Fibroblast of upper back skin (primary cell): ENCODE measurements at places on chromosomes 1 and 21.

DNA sequence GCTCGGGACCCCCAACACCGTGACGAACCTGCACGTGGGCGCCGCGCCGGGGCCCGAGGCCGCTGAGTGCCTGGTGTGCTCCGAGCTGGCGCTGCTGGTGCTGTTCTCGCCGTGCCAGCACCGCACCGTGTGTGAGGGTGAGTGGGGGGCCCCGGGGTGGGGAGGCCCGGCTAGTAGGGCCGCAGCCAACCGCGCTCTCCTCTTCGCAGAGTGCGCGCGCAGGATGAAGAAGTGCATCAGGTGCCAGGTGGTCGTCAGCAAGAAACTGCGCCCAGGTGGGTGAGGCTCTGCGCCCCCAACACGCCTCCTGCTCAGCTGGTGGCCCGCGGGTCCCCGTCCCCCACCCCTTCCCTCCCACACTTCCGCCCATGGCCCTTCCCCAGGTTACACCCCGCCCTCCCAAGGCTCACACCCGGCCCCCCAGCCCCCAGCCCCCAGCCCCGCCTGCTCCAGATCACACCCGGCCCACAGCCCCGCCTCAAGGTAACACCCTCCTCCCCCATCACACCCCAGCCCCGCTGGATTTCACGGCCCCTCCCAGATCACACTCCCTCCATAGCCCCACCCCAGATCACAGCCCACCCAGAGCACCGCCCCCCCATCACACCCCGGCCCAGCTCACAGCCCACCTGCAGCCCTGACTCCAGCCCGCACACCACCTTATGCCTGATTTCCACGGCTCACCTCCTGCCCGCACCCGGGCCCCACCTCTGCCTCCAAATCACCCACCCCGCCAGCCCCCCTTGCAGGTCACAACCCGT, 2.4 kb upstream of the MMP23B start:
- no peak for DNase-seq

DNA sequence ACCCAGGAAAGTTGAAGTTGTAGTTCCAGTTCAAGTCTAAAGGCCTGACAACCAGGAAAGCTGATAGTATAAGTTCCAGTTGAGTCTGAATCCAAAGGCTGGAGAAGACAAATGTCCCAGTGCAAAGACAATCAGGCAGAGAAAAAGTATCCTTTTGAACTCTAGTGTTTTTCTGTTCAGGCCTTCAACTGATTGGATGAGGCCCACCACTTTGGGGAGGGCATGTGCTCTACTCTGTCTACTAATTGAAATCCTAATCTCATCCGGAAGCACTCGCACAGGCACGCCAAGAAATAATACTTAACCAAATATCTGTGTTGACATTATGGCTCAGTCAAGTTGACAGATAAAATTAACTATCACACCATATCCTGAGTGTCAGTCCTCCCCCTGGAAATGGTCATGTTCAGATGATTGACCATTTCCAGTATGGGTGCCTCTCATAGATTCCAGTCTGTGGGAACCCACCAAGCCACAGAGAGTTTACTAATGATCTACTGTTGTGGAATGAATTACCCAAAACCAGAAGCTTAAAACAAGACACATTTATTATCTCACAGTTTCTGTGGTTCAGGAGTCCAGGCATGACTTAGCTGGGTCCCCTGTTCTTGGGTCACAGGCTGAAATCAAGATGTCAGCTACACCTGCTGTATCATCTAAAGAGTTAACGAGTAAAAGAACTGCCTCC, 296.3 kb upstream of the ZP4 start:
- DNase-seq = no peak

DNA sequence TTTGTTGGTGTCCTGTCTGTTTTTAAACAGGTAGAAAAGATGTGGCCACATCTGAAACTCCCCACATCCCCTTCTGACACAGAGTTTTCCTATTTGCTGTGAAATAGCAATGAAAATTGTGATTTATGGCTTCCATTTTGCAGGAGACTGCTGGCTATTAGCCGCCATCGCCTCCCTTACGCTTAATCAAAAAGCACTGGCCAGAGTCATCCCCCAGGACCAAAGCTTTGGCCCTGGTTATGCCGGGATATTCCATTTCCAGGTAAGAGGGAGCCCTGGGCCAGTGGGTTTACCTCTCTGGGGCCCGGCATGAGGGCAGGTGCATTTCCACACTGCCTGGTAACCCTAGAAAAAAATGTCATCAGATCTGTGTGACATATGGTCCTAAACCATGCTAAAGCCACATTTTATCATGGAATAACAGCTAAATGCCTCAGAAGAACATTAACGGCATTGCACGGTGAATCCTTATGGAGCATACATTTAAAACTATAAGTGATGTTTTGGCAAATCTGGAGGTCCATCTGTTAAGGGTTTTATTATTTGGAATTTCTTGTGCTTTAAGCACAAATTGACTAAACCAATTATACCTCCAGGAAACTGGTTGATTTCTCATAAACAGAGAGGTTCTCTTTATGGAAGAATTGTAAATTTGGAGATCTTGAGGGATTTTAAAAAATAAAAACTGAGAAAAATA, 12.3 kb downstream of the CAPN9 start:
- no peak for DNase-seq

DNA sequence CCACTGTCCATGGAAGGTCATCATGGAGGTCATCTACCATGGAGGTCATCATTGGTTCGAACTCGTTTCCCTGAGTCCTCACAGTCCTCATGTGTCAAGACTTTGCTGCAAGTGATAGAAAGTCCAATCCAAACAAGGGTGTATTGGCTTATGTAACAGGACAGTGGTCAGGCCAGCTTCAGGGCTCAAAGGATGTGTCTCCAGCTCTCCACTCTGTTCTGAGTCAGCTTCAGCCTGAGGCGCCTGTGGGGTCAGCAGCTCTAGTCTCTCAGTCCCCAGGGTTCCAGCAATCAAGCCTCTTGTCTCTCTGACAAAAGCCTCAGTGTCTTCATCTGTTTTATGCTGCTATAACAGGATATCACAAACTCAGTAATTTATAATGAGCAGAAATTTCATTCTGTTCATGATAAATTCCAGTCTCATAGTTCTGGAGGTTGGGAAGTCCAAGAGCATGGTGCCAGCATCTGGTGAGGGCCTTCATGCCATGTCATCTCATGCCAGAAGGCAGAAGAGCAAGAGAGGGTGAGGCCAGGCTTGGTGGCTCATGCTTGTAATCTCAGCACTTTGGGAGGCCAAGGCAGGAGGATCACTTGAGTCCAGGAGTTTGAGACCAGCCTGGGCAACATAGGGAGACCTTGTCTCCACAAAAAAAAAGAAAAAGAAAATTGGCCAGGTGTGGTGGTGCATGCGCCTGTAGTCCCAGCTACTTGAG, 19.5 kb downstream of the A3GALT2 start:
- DNase-seq = no peak

DNA sequence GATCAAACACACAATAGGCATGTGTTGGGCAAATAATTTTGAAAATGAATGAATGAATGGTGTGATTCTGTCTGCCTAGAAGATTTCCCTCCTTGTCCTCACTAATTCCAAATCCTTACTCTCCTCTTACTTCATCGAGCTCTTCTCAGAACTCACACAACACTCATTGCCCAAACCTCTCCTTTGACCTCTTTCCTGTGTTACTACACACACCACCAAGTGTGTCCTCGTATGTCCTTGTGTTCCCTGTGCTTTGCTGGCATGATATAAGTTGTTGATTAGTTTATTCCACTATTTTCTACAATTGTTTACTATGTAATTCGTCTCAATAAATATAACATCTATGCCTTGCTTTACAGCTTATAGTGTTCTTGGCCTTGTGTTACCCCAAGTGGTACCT, 41.4 kb upstream of the GALNT2 start:
- no peak for DNase-seq

DNA sequence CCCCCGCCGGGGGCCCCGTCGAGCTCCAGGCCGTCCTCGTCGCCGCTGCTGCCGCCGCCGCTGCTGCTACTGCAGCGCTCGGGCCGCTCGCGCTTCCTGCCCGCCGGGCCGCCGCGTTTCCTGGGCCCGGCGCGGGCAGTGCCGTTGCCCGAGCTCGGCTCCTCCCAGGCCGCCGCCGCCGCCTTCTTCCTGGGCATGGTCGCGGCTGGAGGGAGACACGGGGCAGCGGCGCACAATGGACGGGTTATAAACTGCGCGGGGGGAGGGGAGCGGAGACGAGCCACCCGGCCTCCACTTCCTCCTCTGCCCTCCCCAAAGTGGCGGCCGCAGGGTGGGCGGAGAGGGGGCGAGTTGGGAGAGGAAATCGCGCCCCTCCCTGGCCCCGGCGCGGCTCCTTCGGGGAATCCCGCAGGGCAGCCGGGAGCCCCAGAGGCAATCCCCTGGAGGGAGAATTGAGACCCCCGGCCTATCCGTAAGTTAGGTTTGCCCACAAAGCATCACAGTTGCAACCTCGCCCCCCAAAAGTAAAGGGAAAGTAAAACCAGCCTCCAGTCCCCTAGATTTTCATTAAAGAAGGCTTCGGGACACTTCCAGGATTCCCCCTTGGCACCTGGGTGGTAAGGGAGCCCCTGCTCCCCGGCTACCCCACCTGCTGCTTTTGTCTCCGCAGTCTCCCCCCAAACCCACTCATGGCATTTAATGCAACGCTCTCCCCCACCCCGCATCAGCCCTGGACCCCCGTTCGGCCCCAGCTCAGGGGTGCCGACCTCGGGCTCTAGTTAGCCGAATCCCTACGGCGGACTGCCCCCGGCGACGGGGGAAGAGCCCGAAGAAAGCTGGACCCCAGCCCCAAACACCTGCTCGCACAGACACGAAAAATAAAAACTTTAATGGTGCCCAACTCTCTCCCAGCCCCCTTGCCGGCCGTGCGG, 893 bp downstream of the RCC2 start:
- DNase-seq = peak; percentile 53

DNA sequence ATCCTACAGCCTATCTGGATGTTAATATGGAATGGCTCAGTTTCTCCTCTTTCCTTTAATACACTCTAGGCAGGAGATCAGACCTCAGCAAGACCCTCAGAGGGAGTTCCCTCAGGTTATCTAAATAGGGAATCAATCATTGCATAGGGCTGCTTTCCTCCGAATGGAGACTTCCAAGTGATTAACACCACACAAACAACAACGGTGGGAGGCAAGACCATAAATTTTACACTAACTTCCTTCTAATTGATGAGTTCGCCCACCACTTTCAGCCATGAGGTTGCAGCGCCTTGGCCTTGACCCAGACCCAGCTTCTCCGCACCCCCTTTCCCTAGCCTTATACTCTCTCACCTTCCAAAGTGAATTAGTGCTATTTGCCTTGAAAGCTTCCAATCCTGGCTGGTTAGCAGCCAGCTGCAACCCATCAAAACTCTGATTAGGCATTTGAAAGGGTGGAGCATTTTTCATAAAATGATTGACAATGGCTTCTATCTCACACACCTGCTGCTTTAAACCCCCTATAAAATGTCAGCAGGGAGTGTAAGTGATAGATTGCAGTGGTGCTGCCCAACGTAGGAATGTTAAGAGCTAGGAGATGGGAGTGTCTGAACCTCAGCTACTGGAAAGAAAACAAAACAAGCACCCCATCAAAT, 534.9 kb upstream of the USP24 start:
- no peak for DNase-seq

DNA sequence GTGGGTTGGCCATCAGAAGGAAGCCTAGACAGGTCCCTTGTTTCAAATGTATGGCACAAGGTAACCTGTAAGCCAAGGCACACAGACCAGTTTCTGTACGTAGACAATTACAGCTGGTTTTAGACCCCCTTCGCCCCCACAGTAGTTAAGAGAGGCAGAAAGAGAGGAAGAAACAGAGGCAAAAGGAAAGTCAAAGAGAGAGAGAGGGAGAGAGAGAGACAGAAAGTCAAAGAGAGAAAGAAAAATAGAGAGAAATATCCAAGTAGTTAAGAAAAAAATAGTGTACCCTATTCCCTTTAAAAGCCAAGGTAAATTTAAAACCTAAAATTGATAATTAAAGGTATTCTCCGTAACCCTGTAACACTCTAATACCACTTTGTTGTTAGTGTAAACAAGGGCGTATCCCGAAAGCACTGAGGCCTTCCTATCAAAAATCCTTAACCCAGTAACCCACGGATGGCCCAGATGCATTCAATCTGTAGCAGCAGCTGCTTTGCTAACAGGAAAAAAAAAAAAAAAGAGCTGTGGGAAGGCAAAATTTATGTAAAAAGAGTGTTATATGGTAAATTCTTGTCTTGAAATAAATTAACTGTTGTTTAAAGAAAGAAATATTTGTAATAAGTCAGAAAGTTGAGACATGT, 49.4 kb downstream of the ADCY10 start:
- no peak for DNase-seq

DNA sequence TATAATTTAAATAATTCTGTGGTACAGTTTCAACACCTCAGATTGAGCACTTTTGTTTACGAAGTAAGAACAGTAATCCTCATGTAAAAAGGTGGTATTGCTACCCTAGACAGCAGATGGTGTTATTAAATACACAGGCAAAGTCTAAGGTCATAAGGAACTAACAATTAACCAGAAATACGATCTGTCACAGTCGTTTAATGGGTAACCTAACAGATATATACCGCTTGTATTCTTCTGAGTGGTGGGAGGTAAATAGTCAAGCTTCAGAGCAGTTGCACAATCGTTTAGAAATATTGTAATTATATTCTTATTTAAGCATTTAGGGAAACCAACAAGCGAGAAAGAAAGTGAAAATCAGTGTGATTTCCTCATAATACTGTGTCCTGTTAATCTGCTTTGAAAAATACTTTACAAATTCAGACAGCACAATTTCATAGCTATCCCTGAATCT, 9.8 kb upstream of the IRF2BP2 start:
- DNase-seq = no peak

DNA sequence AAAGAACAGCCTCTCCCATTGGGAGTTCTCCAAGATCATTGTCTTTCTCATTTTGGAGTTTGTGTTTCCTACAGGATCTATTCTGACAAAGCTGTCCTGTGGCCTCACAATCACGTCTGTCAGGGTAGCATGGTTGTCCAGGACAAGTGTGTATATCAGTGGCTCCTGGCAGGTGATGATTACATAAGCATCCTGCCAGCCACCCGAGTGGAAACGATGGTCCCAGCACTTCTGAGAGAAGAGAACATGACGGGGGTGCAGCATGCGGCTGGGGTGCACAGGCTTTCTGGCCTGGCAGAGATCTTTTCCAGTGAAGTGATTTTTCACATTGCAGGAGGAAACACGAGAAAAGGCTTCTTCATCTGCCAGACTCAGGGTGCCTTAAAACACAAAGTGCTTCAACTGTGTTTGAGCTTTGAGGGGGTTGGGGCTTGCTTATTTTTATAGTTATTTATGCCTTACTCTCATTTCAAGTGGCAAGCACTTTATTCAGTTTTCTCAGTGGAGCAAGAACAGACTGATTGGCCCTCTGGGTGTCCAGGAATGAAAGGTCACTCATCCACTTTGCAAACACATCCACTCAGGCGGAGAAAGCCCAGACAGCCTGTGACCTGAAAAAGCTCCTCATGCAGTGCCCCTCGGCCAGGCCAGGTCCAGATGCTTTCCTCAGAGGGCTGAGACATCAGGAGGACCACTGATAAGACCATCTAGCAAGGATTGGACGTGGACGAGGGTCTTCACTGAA, 186.0 kb downstream of the DUSP10 start:
- DNase-seq = no peak

DNA sequence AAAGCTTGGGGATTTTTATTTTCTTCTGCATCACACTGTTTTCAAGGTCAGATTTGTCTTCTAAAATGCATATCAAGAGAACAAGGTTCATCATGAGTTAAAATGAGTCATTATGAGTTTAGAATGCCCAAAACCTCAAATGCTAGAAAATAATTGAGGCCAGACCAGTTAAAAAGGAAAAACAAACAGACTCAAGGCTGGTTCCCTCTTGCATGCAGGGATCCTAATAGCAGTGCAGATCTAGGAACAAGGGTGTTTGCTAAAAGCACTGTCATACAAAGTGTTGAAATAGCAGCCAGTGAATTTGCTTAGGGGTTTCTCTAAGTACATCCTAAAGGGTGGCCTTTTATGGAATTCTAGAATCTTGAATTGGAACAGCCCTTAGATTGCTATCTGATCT, 15.3 kb downstream of the BEND5 start:
- peak; percentile 68 for DNase-seq
